ENCODE measurements at places on chromosomes 13 and 19.

- DNase-seq, result no peak
These were observed 11.2 kb upstream of the F2RL3 start for GRCh38 chr19:16877581-16877980.

DNA sequence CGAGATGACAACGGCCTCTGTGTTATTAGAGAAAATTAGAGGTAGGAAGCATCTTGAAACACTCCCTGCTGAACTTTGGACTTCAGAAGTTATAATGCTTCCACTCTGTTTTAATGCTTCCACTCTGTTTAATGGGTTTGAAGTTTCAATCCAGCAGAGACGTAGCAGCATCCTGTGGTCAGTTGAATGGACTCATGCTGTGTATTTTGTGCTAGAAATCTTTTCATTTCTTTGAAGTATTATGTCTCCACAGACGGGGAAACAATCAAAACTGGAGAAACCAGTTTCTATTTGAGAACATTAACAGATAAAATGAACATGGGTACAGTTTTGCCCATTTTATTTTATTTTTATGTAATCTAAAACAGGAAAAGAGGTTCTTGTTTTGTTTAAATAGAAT is 1736.2 kb downstream of the SLITRK5 start:
- no peak for DNase-seq

GRCh38 chr19:13778847-13779246 is 4.6 kb downstream of the C19orf53 start:
- DNase-seq, result no peak

DNA sequence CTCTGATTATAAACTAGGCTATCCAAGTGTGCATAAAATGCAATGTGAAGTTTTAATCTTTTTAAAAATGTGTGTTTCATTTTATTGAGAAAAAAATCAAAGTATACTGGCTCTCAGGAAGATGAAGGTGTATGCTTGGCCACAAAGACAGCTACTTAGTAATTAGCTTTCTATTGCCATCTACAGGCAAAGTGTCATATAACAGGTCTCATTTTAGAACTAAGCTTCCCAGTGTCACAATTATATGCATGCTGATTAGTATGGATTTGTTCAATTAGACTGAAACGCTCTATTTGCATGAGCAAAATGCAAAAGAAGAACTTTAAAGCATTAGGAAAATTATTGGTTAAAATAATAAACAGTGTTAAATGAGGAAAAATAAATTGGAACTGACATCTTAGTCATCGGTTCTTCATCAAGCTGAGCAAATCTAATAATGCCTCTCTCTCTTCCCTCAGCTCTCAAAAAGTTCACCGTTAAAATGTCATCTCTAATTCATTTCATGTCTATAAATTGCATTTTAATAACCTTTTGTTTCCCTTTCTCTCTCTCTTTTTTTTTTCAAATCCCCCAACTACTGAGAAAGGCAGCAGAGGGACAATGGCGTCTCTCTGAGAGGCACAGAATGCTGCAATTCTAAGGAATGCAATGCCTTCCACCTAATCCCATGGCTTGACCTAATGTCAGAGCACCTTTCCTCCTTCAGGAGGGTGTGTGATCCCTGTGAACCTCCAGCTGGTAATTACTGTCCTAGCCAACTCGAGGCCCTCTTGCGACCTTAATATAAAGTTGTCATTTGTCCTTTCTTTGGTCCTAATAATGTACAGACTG is 313.1 kb upstream of the MAB21L1 start:
- peak; percentile 14 for DNase-seq

DNA sequence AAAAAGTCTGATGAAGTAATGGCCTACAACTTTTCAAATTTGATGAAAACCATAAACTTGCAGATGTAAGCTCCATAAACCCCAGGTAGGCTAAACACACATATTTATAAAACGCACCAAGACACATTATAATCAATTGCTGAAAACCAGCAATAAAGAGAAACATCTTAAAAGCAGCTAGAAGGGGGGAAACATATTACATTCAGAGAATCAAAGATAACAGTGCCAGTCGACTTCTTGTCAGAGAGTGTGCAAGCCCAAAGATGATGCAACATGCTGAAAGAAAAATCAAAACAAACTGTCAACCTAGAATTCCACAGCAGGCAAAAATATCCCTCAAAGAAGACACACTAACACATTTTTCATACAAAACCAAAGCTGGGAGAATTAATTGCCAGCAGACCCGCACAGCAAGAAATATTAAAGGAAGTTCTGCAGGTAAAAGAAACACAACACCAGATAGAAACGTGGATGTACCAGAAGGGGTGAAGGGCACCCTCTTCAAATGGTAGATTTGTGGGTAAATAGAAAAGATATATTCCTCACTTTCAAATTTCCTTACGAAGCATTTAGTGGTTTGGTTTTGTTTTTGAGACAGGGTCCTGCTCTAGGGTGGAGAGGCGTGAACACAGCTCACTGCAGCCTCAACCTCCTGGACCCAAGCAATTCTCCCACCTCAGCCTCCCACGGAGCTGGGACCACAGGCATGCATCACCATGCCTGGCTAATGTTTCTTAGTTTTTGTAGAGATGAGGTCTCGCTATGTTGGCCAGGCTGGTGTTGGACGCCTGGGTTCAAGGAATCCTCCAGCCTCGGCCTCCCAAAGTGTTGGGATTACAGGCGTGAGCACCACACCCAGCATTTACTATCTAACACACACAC is 16.5 kb upstream of the ATP1A3 start:
- DNase-seq, result no peak

GRCh38 chr19:45881082-45881908 is 4.6 kb downstream of the IRF2BP1 start:
- no peak for DNase-seq

DNA sequence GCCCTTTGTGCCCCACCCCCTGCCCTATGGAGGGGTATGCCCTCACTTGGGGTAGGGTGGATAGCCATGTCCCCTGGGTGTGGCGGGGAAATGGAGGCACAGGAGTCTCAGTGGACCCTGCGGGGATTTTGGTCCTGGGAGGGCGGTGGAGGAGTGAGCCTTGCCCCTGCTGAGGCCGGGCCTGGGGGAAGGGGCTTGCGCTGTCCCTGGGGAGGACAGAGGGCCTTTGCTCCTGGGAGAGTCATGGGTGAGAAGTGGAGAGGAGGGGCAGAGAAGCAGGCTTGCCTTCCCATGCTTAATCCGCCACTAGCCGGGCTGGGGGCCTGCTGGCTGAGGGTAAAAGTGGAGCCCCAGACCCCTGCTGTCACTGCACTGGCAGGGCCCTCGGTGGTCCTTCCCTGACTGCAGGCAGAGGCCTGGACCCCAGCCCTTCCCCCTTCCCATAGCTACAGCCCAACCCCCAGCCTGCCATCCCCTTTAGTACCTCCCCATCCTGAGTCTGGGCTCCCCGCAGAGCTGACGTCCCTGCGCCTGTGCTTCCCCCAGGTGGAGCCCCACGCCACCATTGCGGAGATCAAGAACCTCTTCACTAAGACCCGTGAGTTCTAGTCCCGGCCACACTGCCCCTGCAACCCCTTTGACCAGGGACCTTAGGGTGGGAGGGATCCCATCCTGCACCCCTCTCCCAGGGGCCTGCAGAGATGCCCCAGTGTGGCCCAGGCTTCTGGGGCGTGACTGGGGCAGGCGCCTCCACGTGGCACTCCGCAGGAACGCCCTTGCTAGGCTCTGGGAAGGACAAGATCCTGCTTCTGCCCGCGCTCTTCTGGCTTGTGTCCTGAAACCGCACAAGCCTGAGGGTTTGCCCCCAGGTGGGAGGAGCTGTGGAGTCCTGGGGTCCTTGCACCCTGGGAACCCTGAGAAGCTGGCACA is 8.9 kb downstream of the NDUFB7 start:
- DNase-seq, result no peak

GRCh38 chr13:40438022-40438680 is 228.3 kb downstream of the FOXO1 start:
- no peak for DNase-seq

DNA sequence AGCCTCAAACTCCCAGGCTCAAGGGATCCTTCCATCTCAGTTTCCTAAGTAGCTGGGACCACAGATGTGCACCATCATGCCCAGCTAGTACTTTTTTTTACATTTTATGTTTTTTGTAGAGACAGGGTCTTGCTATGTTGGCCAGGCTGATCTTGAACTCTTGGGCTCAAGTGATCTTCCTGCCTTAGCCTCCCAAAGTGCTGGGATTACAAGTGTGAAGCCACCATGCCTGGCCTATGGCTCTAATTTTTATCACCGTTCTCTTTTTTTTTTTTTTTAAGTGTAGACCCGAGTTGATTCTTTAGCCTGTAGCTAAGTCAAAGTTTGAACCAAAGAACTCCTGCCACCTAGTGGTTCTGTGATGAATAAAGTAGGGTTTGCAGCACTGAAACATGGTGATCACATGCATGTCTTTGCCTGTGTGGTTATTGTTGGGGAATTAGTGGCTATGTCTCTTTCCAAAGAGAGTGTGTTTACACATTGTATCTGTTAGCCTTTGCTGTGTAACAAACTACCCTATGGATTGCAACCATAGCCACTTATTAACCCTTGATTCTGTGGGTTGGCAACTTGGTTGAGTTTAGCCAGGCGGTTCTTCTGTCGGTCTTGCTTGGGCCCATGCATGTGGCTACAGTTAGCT is 11.6 kb downstream of the NFILZ start:
- peak; percentile 27 for DNase-seq

GRCh38 chr19:46748325-46749109 is 2.3 kb upstream of the STRN4 start:
- DNase-seq, result no peak

DNA sequence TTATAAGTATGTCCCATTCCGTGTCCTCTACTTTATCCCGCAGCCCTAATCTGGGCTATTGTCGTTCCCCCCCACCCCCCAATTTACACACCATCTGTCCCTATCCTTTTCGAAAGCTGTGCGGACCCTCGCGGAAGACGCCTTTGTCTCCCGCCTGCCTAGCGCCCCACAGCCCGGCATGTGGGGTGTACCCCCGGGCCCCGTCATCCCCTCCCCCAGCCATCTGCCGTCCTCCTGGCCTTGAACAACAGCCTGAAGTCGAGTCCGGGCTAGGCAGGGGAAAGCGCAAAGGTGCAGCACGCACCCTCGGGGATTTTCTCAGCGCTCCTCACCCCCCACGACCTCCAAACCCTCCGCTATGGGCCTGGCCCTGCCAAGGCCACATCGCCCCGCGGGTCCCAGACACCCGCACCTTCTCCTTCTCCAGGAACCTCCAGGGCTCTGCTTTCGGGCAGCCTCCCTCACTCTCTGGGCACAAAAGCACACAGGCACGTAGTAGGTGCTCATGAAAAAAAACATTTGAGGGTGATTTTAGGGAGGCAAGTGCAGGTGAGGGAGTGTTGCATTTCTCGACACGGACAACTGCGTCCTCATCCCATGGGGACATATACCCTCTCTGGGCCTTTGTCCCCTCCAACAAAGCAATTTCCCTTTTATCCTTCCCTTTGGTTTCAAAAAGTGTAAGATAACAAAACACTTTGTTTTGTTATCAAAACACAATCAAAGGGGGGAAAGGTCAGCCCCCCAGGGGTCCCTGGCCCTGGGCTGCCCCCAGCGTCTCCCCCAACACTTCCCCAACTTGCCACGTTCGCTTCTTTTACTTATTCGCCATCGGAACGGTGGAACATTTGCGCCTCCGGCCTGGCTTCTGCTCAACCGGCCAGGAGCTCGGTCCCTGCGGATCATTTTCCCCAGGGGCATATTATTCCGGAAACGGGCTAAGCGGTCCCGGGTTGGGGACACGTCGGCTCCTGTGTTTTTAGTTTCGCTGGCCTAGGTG is 16.4 kb downstream of the CCDC124 start:
- DNase-seq, result no peak

DNA sequence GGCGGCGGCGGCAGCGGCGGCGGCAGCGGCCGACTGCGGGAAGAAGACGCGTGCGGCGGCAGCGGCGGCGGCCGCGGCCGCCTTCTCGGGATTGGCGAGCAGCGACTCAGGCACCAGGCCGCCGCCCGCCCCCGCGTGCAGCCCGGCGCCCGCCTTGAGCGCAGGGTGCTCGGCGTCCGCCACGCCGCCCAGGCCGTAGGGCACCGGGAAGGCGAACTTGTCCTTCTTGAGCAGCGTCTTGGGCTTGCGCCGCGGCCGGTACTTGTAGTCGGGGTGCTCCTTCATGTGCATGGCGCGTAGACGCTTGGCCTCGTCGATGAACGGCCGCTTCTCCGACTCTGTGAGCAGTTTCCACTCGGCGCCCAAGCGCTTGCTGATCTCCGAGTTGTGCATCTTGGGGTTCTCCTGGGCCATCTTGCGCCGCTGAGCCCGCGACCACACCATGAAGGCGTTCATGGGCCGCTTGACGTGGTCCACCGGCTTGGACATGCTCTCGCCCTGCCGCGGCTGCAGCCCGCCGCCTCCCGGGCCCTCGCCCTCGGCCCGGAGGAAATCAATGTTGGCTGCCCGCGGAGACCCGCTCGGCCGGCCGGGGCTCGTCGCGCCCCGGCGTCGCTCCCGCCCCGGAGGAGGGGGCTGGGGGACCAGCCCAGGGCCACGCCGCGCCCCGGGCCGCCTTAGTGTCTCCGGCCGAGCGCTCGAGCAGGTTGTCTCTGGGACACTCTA is 621 bp downstream of the SOX21 start:
- peak; percentile 15 for DNase-seq

DNA sequence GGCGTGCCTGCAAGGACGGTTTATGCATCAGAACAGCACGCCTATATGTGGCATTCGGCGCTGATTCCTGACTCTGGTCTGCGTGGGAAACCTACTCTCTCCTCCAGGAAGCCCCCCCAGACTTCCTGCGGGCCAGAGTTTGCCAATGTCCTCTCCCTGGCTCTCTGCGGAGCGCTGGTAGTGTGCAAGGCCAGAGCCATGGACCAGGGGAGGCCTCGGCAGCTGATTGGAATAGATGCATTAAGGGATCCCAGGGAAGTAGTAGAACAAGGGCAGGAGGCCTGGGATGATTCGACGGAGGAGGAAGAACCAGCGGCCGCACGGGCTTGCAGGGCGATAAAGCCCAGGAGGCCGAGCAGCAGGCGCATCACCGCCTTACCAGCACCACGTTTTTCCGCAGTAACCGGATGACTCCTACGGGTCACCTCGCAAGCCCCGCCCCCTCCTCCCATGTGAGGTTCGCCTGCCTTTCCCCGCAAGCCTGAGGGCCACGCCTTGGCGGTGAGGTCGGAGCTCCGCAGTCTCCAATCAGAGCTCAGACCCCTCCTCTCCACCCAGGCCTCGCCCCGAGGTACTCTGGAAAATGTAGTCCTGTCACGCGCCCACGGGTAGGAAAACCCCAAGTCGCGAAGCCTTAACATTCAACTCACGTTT is 5.0 kb downstream of the CLEC11A start:
- DNase-seq, result peak; percentile 34

- no peak for DNase-seq
These were observed 1.7 kb upstream of the RPS5 start for GRCh38 chr19:58385313-58385890.

DNA sequence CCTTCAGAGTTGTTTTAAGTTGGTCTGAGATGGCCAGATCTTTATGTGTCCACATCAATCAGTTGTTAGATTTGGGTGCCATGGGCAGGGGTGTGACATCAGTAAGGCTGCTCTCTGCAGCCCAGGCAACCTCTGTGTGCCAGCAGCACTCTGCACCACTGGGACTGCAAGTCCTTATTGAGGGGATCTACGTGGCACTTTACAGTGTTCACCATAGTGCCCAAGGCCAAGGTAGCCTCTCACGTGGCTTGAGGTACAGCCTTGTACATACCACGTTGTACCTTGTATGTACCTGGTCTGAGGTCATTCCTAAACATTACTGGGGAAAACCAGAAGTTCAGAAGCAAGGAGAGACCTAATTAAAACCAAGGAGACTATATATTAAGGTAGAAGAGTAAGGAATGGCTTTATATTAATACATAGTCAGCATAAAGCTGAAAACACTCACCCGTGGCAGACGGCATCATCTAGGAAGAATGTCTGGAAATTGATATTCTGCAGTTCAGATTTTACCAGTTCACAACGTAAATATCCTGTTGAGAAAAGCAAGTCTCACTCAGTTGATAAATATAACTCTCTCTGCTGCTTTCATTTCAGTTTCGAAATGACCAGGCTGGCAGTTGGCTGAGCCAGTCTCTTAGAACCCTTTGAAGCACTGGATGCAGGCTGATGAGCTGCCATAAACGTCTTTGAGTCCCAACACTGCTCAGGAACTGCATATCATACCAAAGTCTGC is 128.8 kb downstream of the ZDHHC20 start:
- no peak for DNase-seq
